ENCODE measurements at places on chromosomes 2 and 18.

- DNase-seq = no peak
Observed at GRCh38 chr2:136135921-136136906, 18.3 kb upstream of the CXCR4 start.

DNA sequence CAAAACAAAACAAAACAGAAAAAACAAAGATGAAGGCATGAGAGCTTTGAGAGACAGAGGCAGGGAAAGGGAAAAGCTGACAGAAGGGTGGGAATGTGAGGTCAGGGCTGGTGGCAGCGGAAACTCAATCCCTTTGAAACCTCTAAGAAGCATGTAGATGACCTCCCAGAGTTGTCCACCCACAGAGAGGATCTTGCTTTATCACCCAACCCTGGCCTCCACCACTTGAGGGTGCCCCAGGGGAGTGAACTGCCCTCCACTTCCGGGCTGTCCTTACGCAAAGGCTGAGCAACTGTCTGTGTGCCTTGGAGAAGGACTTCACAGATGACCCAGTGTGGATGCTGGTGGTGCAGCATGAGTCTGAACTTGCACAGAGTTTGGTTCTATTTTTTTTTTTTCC lies 26.7 kb downstream of the PDCL3 start:
- DNase-seq = no peak

GRCh38 chr18:44924785-44925499 lies 244.3 kb downstream of the SETBP1 start:
- no peak for DNase-seq

DNA sequence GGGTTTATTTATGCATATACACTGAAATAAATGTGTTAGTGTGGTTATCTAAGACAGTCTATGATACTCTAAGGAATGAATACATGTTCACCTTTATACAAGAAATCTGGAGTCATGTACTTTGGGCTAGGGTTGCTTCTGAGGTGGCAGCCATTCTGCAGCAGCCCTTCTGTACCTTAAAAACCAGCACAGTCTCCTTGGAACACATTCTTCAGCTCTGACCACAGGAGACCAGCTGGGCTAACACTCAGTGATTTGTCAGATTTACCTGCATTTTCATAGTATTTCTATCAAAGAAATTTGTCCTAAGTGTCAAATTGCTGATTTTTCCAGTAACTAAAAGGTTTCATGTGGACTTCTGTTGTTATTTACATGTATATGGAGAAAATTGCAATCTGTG lies 167.7 kb downstream of the CAMKMT start:
- no peak for DNase-seq

DNA sequence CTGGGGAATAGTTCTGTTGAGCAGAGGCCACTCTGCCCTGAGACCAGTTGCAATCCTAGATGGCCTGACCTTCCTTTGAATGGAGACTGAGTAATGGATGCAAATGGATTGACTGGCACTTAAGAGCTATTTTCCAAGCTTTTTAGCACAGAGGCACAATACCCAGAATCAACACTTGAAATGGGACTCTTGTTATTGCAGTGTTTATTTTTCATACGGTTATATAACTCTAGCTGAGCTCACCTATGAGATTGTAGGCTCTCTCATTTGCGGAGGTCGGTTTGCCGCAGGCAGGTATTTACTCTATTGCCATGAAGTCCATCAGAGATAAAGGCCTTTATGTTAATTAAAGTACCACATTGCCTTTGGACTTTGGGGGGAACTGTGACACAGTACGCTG lies 422.3 kb upstream of the CELF4 start:
- no peak for DNase-seq
